ENCODE measurements at places on chromosomes 1 and 21.
A peak's percentile ranks its signal among the peaks of the same experiment; 100 is the strongest.

GRCh38 chr1:242139986-242140385 is 141.1 kb upstream of the MAP1LC3C start:
- DNase-seq: no peak

DNA sequence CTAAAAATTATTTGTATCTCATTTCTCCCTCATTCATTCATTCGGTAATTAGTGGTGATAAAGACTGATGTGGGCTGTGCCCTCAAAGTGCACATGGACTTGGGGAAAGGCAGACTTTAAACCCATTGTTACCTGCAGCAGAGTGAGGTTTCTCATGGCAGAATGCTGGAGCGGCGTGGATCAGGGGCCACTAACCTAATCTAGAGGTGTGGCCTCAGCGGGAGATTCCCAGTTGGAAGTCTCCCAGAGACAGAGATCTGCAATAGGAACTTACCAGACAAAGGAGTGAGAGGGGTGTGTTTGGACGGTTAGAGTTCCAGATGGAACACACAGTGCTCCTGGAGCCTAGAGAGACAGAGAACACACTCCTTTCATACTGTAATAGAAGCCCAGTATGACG is 73.5 kb downstream of the VPS26C start:
- DNase-seq: no peak

DNA sequence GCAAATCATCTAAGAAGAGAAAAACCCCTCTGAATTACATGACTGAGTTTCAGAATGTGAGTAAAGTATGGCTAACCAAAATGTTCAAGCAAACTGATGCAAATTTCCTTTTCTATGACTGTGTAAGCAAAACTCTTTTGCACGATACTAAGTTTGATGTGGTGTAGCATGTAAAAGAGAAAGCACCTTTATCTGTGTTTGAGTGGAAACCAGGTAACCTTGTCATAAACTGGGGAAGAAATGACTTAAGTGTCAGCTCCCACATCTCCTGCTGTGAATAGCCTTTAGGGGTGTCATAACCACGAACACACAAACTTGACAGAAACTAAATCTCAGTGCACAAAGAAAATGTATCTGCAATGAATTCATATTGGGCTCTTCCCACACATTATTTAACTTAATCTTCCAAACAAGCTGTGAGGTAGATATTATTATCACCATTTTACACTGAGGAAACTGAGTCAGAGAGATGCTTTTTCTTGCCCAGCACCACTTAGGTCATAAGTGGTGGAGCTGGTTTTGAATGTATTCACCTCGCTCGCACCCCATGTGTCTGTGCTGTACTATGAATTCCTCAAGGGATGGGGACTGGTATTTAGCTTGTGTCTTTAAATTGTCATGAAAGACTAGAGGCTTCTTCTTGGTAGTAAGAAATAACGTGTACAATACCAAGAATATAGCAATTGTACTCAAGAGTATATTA is 32.9 kb upstream of the IL12RB2 start:
- DNase-seq: no peak

GRCh38 chr1:37433171-37433570 is 41.2 kb upstream of the ZC3H12A start:
- DNase-seq: no peak

- DNase-seq: no peak
Measured at GRCh38 chr21:44789880-44790279, 11.7 kb downstream of the UBE2G2 start.

DNA sequence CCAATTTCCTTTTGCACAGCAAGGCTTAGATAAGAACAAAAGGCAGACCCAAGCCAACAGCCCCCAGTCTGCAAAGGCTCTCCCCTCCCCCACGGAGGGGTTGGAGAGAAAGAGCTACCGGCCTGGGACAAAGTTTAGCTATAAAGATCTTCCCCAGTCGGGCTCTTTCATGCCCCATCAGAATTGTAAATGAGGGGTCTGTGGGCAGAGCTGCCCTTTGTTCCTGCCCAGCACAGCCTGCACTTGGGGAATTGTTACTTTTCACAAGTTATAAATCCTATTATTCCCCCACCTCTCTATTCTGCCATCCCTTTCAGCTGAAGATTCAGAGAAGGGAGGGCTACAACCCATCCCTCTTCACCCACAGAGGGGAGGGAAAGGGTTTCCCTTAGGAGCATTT is 3.5 kb downstream of the MYCL start:
- no peak for DNase-seq

- DNase-seq: peak; percentile 75
Measured at GRCh38 chr21:38244885-38245869, 11.6 kb upstream of the KCNJ15 start.

- DNase-seq: peak; percentile 23
Measured at GRCh38 chr21:29238967-29239290, 59.8 kb upstream of the BACH1 start.

GRCh38 chr1:107499139-107499744 is 358.4 kb downstream of the NTNG1 start:
- DNase-seq: no peak

DNA sequence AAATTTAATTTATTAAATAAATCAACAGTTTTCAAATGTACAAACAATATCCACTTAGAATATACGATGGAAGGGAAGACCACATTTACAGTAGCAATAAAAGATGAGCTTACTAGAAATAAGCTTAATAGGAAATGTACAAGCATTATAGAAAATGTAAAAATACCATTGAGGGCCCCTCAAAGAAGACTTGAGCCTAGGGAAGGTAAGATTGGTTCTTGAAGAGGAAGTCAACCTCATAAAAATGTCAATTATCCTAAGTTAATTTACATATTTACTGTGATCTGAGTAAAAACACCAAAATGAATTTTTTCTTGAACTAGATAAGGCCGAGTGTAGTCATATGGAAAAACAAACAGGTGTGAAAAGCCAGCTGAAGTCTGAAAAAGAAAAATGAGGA is 39.7 kb upstream of the TRIM67 start:
- no peak for DNase-seq

DNA sequence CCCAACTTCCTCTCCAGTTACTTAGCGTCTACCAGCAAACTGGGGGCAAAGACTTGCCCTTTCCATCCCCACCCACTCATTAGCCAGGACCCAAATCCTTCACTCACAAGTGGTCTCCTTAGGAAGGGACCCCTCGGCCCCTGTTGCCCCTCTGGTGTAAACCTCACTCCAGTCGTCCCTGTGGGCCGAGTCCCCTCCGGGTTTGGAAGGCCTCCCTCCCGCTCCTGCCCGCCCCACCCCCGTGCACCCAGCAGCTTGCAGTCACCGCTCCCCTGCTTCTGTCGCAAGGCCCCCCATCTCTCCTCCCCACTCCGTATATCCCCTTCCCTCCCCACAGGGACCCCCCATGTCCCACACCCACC is 1.2 kb downstream of the EFHD2 start:
- DNase-seq: no peak

DNA sequence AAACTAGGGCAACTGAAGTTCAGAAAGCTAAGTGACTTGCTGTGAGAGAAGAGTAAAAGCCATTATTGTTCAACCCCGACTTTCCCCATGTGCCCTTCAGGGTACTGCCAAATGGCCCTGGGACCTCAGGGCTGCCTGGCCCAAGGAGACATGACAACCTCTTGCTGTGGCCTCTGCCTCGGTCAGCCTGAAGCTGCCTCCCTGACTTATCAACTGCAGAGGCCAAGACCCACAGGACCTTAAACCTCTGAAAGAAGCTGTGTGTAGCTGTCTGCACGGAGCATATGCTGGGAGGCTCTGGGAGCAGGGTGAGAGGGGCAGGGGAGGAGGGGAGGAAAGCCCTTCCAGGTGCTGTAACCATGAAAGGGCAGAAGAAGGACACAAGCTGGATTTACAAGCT is 35.9 kb downstream of the HMGB4 start:
- DNase-seq: no peak

GRCh38 chr1:101309334-101310311 is 72.8 kb downstream of the S1PR1 start:
- peak; percentile 83 for DNase-seq

DNA sequence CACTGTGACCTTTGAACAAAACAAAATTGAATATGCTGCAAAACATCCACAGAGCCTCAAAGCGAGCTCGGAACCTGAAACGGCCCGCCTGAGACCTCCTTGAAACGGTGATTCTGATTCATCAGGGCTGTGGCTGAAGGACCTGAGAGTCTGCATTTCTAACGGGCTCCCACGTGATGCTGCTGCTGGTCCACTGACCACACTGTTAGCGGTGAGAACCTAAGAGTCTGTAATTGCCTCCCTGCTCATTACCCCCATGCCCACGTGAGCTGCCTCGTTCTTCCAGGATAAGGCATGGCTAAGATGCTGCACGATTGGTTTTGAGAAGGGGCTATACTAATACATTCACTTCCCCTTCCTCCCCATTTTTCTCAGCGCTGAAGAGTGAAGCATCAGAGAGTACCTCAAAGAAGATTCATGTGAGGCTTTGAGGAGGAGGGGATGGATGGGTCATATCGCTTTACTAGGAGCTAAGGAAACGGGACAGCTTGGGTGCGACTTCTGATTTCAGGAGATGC is 9.7 kb downstream of the TLR5 start:
- no peak for DNase-seq

GRCh38 chr1:226863446-226863845 is 7.0 kb upstream of the PSEN2 start:
- DNase-seq: no peak

DNA sequence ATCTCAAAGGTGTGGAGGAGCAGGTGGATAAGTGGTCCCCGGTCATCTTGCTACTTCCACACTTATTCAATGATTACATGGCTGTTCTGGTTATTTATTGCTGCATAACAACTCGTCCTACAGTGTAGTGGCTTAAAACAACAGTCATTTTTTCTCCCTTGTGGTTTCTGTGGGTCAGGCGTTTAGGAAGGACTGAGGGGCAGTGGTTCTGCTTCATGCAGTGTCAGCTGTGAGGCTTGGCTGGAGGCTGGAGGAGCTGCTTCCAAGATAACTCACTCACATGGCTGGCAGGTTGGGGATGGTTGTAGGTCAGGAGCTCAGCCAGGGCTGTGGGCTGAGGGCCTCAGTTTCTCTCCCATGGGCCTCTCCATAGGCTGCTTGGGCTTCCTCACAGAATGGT is 5.9 kb upstream of the SLC6A17 start:
- DNase-seq: no peak

GRCh38 chr1:39494671-39495410 is 3.4 kb downstream of the BMP8A start:
- no peak for DNase-seq

DNA sequence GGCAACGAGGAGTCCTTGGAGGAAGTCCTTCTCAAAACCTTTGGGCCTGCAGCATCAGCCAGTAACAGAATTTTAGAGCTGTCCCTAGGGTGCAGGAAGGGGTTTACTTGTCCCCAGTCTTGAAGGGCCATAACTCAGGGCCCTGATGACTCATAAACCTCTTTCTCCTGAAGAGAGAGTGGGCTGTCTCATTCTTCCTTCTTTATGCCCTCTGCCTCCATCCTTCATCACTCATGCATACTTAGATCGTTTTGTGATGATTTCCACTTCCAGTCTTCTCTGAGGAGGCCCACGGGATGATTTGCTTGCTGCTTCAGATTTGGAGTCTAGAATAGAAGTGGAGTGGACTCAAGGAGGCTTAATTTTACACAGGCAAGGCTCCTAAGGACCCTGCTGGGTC is 60.2 kb downstream of the NDUFS5 start:
- DNase-seq: no peak

GRCh38 chr1:39957299-39958015 is 2.5 kb downstream of the MFSD2A start:
- DNase-seq: no peak

GRCh38 chr1:50493710-50494109 is 70.5 kb upstream of the DMRTA2 start:
- DNase-seq: no peak

GRCh38 chr1:40064797-40065499 is 24.4 kb downstream of the CAP1 start:
- DNase-seq: peak; percentile 24

DNA sequence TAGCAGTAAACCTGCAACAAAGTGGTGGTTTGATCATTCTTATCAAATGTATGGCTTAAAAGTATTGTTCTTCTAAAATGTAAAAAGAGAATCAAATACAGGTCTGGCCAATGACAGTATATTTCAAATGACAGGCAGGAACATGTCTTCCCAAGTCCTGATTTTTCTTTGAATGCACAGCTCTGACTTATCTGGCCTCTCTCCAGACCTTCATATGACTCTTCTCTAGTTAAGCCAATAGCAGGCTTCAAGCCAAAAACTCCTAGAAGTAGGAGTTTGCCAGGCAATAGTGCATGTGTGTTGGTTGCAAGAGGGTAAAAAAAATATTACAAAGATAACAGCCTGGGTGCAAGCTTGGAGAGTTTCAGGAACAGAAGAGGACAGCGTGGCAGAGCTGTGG is 345.5 kb downstream of the SMYD3 start:
- DNase-seq: no peak

GRCh38 chr1:54137534-54138061 is 15.2 kb downstream of the CDCP2 start:
- DNase-seq: no peak

DNA sequence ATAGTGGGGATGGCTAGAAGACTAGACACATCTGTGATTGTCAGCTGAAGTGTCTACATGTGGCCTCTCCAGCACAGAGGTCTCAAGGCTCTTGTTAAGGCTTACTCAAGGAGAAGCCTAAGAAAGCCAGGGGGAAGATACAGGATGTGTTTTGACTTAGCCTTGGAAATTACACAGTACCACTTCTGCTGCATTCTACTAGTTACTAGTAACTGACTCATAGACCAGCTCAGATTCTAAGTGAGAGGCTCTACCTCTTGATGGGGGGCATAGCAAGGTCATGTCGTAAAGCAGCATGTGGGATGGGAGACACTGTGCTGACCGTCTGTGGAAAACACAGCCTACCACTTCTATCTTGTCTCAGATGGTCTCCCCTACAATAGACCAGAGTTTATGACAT is 99.5 kb downstream of the UBE2U start:
- no peak for DNase-seq

DNA sequence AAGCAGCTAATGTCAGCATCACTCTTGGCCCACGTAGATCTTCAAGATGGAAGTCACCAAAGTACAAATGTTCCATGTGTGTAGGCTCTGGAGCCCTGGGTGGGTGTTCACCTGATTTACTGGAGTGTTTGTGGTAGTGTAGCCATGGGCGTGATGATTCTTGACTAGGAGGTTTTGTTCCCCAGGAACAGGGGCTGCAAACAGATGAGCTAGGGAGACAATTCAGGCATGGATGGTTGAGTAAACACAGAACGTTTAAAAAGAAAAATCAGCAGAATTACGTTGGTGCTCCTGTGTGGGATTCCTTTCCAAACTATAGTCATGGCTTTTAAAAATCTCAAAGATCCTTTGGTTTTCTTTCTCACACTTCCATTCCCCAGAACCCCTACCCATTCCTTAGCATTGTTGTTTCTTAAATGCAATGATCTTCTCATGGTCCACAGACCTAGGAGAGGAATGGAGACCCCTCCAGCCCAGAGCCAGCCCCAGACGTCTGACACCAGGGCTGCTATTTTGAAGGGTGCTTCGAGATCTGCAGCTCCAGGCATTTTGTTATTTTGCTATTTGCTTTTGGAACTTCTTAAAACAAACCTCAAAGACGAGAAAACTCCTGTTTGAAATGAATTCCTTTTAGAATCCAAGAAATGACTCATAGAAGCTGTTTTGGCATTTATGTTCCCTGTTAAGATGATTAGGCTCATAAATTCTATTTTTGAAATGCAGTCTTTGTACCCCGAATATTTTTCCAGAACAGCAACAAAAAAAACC is 115.1 kb downstream of the ETS2 start:
- DNase-seq: no peak

Measured in CD4-positive, alpha-beta T cell treated with Interleukin-1 beta for 1 hour (primary cell).